ENCODE measurements at places on chromosomes 3 and 15. TPM values are rescaled to one million over a fixed set of nuclear protein-coding genes. Genes with fewer than 3 reads are reported as not detected.

Gene ST8SIA2
- not detected for total RNA-seq

Gene SCN5A
- not detected for total RNA-seq

Gene TGM5
- total RNA-seq: 0.20 TPM

Gene GNAT1
- not detected for total RNA-seq

Gene DUOXA2
- not detected for total RNA-seq

Gene GPR27
- total RNA-seq: 0.51 TPM

Gene CLDN16
- total RNA-seq: not detected

Measured in T-helper 1 cell treated with Interleukin-12 subunit alpha and Interleukin-12 subunit beta and Interleukin-4 antibody, amounts not matched to agents 30 ng/mL and 1 ng/mL, for 36 hours (primary cell).